ENCODE measurements at places on chromosomes 1 and 21. TPM values are rescaled to one million over a fixed set of nuclear protein-coding genes. Genes with fewer than 3 reads are reported as not detected.

Gene LMOD1
- 0.52 TPM for total RNA-seq

Gene RXRG
- total RNA-seq, result 0.98 TPM

Gene AMY1C
- not detected for total RNA-seq

Gene SHE
- 0.27 TPM for total RNA-seq

Gene LCA5L
- 1.9 TPM for total RNA-seq

Gene ADAM30
- not detected for total RNA-seq

Gene MAB21L3
- total RNA-seq, result 0.40 TPM

Gene OR2L3
- not detected for total RNA-seq

Gene TMEM240
- 3.1 TPM for total RNA-seq

Gene KCNJ9
- total RNA-seq, result not detected

Gene USH2A
- 0.22 TPM for total RNA-seq

Gene TBX19
- 1.6 TPM for total RNA-seq

Gene KMO
- 1.1 TPM for total RNA-seq

Gene IFT25
- total RNA-seq, result 41.2 TPM

Gene TMPRSS3
- 1.3 TPM for total RNA-seq

Gene CD1E
- not detected for total RNA-seq

Gene FAM72A
- total RNA-seq, result 4.3 TPM

Gene SYDE2
- total RNA-seq, result 9.4 TPM

Gene OPTC
- not detected for total RNA-seq

Gene NPR1
- 2.2 TPM for total RNA-seq

Gene NGF
- 3.3 TPM for total RNA-seq

Gene SEC16B
- 0.69 TPM for total RNA-seq

Gene TMEM167B
- total RNA-seq, result 38.8 TPM

Gene LCE6A
- not detected for total RNA-seq

Gene OR2T29
- not detected for total RNA-seq

Gene VASH2
- 3.5 TPM for total RNA-seq

Gene CCDC30
- total RNA-seq, result 9.3 TPM

Gene CLIC6
- total RNA-seq, result 6.2 TPM

Gene HSD3B1
- total RNA-seq, result 10.3 TPM

Gene NEK2
- total RNA-seq, result 15.2 TPM

Gene SELL
- total RNA-seq, result not detected
